Small intestine (tissue), 16 donors: ENCODE measurements at places on chromosomes 7 and 10. TPM values are rescaled to one million over a fixed set of nuclear protein-coding genes. Genes with fewer than 3 reads are reported as not detected.

The TDRD1 gene
- not detected for polyA plus RNA-seq

- H3K4me1 ChIP-seq = peaks cover 6% of the 10 kb centered on the region
- DNase-seq = peak; percentile 64
- no peak overlapping the region for H3K4me3 ChIP-seq
- H3K27me3 ChIP-seq = no peaks in the 10 kb centered on the region
- no peaks in the 10 kb centered on the region for H3K36me3 ChIP-seq
- peak overlapping the region; percentile 1 for H3K27ac ChIP-seq
These were observed 34.9 kb downstream of the SRPK2 start for GRCh38 chr7:105353752-105354328.

DNA sequence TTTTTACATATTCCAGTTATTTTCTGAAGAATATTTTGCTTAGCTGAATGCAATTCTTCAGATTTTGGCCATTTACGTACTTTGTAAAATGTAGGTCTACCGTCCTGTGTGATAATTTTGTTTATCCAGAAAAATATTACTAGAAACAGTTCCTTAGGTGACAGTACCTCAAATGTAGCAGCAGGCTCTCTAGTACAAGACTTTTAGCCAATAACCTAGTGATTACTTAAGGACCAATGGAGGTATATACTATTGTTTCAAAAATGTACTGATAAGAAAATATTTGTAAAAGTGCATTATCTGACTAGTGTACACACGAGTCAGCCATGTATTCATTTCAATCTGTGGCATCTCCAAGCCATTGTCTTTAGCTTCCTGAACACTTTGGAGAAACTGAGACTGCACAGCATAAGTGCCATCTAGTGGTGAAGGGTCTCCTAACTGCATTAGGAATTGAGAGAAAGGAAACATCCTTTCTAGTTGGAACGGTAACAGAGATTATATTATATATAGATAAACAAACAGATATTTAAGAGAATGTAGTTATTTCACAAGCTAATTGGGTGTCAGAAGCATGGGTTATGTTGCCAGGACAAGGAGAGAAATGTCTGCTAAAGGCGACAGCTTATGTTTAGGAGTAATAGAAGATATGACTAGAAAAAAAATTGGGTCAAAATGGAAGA, 23.7 kb downstream of the RTKN2 start:
- no peak overlapping the region for H3K4me3 ChIP-seq
- no peaks in the 10 kb centered on the region for H3K27me3 ChIP-seq
- DNase-seq = peak; percentile 78
- no peak overlapping the region for H3K27ac ChIP-seq

The VAX1 gene
- polyA plus RNA-seq = not detected

The KLF14 gene
- 0.04 TPM for polyA plus RNA-seq
